Mesenchymal stem cell (in vitro differentiated cells and primary cell): ENCODE measurements at places on chromosomes 16 and 17.

DNA sequence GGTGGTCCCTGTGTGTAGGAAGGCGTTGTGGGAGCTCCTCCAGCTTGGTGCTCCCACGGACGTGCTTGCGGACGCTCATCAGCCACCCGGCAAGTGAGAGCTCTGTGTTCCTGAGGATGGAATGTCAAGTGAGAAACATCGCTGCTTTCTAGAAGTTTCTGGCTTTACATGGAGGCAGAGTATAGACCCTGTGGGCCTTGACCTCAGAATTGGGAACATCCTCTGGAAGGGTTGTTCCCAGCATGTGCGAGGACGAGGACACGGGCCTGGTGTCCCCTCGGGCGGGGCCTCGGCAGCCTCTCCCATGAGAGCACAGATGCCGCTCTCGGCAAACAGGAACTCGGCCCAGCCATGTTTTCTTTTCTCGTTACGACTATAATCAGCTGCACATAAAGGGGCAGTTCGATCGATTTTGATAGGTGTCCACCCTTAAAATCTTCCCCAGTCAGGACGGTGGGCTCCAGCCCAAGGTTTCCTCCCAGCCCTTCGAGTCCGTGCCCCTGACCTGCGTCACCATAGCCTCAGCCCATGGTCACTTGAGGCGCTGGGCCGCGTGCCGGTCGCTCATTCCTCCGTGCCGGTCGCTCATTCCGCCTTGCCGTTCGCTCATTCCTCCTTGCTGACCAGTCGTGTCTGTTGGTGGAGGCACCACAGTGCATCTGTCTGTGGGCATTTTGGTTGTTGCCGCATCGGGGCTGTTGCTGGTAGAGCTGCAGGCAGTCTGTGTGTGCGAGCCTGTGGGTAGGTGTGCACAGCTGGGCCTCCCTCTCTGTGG, 91.3 kb upstream of the ZNF750 start:
- DNase-seq: no peak

DNA sequence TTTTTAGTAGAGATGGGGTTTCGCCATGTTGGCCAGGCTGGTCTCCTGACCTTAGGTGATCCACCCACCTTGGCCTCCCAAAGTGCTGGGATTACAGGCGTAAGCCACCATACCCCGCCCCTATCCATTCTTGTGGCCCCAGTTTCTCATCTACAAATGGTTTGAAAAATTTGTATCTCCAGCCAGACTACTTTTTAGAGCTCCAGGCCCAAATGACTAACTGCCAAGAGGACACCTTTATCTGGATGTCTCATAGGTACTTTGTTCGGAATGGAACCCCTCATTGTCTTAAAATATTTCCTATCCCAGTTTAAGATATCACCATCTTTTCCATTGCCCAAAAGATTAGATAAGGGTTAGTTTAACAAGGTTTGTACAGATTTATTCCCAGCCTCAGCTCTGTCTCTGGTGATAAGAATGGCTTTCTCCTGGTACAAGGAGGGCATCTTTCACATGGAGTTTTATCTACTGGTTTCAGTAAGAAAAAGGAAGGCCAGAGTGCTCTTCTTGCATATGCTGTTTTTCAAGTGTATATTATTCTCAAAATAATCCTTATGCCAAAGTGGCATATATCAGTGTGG, 4.9 kb upstream of the CDC27 start:
- DNase-seq: no peak

- DNase-seq: no peak
Observed at GRCh38 chr17:72093707-72094106, 27.1 kb upstream of the SOX9 start.

DNA sequence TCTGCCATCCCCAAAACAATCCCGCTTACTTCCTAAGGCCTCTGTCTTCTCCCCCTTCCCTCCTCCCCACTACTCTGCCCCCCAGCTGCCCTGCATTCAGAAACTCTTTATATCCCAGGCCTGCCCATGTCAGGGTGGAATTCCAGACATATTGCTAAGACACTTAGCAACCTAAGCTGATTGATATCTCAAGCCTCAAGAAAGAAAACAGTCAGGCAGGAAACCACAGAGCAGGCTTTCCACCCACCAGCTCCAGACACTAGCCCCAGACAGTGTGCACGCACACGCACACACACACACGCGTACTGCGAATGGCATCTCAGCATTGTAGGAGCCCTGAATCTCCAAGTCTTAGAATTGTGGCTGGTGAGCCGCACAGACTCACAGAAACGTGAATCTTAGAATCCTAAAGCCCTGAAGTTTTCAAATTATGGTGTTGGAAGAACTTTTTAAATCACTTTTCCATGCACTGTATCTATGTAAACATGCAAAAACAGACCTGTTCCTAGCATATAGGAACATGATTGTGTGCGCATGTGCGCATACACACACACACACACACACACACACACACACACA, 8.8 kb upstream of the LPCAT2 start:
- DNase-seq: peak; percentile 100

DNA sequence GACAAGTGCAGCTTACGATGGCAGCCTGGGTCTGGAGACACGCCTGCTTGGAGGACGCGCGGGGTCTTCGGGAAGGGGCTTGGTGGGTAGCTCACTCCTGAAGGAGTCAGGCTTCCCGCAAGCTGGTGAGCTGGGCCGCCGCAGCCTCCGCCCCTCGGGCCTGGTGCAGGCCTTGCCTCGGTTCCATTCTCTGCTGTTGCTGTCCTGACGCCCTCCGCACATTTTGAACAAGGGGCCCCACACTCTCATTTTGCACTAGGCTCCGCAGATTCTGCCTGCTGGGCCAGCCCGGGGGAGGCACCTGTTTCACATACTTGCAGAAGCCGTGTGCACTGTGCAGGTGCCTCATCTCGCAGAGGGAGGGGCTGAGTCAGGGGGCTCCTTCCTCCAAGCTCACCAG, 31.9 kb upstream of the CBX4 start:
- DNase-seq: no peak

DNA sequence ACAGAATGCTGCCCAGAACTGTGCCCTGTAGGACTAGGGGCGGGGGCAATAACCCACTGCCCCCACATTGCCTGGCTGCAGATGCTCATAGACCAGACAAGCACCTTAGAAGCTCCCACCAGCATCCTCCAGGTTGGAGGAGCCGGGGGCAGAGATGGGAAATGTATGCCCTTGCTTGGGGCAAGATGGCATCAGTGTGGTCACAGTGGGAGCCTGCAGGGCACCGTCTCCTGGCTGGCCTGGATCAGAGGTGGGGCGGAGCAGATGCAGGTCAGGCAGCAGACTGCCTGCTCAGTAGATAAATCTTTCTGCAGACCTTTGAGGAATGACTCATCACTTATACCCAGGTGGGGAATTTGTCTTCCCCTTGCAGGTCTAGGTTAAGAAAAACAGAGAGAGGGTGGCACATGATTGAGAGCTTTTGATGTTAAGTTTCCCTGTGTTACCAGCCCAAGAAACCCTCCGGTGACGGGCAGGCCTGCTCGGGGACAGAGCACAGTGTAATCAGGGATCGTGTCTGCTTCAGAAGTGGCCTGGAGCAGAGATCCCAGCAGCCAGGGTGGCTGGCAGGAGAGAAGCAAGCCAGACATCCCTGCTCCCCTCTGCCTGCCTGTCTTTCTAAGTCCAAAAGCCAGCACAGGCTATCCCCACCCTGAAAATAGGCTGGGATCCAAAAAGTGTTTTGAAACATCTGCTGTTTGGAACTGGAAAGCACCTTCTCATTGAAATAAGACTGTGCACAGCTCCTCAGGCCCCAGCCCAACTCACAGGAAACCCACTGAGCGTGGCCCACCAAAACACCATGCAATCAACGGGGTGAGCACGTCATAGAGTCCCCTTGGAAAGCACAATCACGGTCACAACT, 50.7 kb upstream of the RPL38 start:
- DNase-seq: no peak

DNA sequence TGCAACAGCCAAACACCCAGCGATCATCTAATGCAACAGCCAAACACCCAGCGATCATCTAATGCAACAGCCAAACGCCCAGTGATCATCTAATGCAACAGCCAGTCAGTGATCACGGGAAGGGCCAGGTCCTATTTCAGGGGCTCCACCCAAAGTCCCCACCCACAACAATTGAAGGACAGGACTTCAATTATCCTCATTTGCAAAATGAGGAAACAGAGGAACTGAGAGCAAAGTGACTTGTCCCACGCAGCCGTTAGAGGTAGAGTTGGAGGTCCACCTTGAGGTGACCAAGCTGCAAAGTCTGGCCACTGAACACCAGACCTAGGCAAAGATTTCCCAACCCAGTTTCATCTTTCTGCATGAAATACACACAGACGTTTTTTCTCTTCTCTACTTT, 3.7 kb downstream of the ZG16B start:
- DNase-seq: no peak

DNA sequence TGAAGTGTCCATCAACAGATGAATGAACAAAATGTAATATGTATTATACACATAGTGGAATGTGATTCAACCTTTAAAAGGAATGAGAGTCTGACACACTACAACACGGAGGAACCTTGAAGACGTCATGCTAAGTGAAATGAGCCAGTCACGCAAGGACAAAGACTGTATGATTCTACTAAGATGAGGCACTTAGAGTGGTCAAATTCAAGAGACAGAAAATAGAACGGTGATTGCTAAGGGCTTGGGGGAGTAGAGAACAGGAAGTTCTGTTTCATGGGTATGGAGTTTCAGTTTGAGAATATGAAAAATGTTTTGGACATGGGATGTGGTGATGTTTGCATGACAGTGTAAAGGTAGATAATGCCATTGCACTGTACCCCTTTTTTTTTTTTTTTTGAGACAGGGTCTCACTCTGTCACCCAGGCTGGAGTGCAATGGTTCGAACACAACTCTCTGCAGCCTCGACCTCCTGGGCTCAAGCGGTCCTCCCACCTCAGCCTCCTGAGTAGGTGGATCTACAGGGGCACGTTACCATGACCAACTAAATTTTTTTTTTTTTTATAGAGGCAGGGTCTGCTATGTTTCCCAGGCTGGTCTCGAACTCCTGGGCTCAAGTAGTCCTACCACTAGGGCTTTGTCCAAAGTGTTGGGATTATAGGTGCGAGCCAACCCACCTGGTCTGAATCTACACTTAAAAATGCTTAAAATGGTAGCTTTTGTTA, 2.9 kb upstream of the CCDC102A start:
- DNase-seq: no peak

DNA sequence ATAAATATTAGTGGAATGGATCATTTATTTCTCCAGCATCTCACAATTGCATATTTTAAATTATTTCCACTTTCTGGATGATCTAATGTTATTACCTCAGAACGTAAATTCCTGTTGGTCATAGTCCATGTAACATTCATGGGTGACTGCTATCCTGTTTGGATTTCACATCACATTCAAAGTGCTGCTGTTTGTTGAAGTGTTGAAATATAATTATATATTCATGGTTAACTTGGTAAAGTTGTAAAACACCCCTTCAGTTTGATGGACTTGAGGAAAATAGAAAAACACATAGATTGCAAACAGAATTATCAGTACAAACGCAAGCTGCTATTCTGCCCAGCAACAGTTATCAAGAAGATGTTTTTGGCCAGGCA, 59.6 kb downstream of the TANGO6 start:
- no peak for DNase-seq

DNA sequence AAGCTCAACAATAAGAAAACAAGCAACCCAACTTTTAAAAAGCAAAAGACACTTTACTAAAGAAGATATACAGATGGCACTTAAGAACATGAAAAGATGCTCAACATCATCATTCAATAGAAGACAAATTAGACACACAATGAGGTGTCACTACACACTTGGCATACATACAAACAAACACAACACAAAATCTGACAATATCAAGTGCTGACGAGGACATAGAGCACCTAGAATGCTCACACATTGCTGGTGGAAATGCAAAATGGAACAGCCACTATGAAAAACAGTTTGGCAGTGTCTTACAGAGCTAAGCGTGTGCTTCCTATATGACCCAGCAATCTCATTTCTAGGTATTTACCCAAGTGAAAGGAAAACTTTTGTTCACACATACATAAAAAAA, 18.9 kb downstream of the RPRML start:
- DNase-seq: no peak

- DNase-seq: no peak
Observed at GRCh38 chr17:19986941-19987861, 9.6 kb upstream of the AKAP10 start.

DNA sequence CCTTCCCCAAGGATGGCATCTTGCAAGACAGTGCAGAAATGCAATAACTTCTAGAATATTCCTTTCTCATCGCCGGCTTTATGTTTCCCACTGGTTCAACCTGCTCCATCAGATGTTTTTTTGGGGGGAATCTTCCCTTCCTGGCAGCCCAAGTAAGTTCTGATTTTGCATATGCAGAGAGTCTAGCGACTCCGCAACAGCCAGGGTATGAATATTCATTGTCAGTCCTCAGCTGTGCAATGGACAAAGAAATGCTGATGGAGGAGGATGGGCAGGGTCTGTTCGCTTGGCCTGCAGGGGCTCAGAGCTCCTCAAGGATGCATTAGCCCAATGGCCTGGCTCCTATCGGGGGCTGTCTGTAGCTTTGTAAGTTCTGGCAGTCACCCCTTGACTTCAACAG, 358.8 kb upstream of the CCL2 start:
- no peak for DNase-seq

GRCh38 chr16:56261656-56262055, 70.4 kb downstream of the GNAO1 start:
- no peak for DNase-seq

GRCh38 chr16:88375996-88376834, 6.5 kb upstream of the ZNF469 start:
- DNase-seq: no peak

- DNase-seq: peak; percentile 48
Observed at GRCh38 chr17:65332375-65332774, 195.2 kb downstream of the RGS9 start.

DNA sequence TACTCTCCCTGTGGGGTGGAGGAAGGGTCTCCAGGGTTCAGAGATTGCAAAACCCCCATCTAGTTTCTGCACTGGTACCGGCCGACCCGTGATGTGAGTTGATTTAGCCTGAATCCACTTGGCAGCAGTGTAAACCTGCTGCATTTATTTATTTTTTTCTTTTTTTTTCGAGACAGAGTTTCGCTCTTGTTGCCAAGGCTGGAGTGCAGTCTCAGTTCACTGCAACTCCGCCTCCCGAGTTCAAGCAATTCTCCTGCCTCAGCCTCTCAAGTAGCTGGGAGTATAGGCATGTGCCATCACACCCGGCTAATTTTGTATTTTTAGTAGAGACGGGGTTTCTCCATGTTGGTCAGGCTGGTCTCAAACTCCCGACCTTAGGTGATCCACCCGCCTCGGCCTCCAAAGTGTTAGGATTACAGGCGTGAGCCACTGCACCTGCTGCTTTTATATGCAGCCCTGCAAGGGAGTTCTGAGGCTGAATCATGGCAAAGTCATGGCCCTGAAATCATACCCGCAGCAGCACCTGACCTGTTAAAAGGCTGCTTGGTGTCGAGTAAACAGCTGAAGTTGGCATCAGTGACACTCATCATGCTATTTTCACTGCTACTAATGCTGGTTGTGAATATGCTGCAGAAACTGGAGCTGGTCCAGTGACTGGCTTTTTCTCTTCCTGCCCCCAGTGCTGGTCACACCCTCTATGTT, 21.4 kb downstream of the DEXI start:
- no peak for DNase-seq

DNA sequence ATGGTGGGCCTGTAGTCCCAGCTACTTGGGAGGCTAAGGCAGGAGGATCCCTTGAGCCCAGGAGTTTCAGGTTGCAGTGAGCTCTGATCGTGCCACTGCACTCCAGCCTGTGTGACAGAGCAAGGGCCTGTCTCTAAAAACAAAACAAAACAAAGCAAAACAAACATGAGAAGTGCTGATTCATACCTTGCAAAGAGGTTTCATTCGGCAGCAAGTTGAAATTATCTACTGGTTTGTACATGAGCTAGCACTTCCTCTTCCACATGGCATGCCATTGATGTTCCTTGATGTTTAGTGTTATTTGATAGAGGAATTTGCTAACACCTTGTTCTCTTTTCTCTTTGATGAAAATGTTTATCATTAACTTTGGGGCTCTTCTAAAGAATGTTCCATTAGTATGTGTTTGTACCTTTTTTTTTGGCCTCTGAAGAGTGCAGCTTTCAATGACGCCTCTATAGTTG, 50.6 kb downstream of the SPECC1 start:
- peak; percentile 26 for DNase-seq
